ENCODE measurements at places on chromosomes 2 and 18. TPM values are rescaled to one million over a fixed set of nuclear protein-coding genes. Genes with fewer than 3 reads are reported as not detected.

GRCh38 chr2:72727356-72727755, 98.5 kb downstream of the EXOC6B start:
- no peaks in the 10 kb centered on the region for H3K27me3 ChIP-seq
- H3K27ac ChIP-seq = no peak overlapping the region
- no peak overlapping the region for H3K4me3 ChIP-seq
- H3K4me1 ChIP-seq = no peaks in the 10 kb centered on the region

DNA sequence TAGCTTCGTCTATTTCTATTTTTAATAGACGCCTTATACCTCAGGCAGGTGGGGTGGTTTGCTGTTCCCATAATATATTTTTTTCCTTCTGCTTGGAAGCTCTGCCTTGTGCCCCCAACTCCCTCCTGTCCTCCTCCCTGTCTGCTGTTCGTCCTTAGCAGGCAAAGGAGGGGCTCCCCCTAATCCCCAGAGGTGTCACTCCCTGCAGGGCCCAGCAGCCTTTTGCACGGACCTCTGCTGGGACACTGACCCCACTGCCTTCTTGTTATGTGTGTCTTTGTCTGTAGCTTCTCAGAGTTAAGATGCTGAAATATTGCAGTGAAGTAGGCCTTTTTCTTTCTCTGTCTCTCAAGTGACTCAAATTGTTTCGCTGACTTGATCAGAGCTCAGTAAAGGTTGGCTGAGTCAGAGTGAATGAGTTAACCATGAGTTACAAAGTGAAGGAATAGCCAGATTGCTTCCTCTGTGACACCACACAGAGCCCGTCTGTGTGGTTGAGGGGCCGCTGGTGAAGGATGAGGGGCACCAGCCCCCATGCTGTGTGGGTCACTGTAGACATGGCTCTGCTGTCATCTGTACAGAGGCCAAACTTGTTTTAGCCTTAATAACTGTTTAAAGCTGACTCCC, 47.7 kb downstream of the PRKCE start:
- no peaks in the 10 kb centered on the region for H3K4me1 ChIP-seq
- no peak for DNase-seq

DNA sequence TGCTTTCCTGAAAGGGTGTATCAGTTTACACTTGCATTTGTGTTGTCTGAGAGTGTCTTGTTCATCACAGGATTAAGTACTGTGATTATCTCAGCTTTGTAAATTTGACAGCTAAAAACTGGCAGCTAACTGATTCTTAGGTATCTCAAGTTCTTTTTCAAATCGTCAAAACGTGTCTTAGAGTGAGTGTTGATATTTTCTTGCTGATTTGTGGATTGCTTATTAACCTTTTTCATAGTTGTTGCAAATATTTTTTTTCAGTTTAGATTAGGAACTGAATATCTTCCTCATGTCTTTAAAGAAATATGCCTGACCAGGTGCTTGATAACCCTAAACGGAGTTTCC, 41.9 kb downstream of the LRRFIP1 start:
- H3K36me3 ChIP-seq = no peaks in the 10 kb centered on the region
- H3K27ac ChIP-seq = peak overlapping the region; percentile 56
- H3K4me1 ChIP-seq = no peaks in the 10 kb centered on the region

DNA sequence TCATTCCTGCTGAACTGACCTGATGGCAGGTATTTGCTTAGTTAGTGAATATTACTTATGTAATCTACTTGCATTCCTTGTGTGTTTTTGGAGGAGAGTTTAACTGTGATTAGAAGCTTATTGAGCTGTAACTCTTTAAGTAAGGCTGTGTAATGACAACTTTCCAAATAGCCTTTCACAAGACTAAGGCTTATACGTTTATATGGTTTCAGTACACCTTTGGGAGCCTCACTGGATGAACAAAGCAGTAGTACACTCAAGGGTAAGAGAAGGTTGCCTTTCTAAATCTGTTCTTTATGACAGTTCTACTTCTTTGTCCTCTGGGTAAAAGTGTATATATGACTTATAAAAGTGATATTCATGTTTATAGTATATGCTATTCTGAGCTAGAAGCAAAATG, 4.3 kb downstream of the ITPRID2 start:
- H3K27ac ChIP-seq = peak overlapping the region; percentile 99
- peaks cover 5% of the 10 kb centered on the region for H3K36me3 ChIP-seq
- DNase-seq = peak; percentile 67
- H3K4me1 ChIP-seq = no peaks in the 10 kb centered on the region
- no peaks in the 10 kb centered on the region for H3K27me3 ChIP-seq

DNA sequence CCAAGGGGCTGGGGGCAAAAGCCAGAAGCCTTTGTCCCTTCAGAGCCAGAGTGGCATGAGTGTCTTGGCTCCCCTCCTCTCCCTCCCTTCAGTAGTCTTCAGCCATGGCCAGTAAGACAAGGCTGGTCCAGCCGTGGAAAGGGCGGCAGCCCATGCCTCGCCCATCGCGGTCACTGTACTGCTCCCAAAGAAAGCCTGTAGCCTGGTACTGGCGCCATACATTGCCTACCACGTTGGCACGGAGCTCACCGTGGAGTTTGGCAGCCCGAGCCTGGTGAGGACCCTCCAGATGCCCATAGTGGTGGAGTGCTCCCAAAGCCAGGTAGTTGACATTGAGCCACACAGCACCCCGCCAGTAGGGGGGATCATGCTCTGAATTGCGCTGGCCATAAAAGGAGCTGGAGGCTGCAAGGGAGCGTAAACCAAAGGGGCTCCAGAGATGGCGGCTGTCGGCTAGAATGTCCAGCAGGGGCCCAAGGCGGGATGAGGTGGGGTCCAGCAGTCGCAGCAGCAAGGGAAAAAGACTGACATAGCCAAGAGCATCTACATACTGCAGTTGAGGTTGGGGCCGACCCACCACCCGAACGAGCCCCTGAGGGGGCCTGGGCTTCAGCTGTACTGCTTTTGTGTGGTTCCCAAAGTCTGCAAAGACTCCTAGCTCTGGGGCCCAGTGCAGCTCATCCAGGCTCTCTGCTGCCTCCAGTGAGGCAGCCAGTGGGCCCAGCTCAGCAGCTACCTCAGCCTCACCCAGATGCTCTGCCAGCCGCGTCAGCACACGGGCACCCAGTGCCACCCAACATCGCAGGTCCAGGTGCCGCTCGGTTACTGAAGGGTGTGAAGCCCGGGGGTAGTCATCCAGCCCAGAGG, 3.2 kb downstream of the WBP1 start:
- peak; percentile 24 for DNase-seq
- peaks cover 7% of the 10 kb centered on the region for H3K36me3 ChIP-seq
- H3K27me3 ChIP-seq = no peaks in the 10 kb centered on the region
- peaks cover 36% of the 10 kb centered on the region for H3K4me1 ChIP-seq
- H3K4me3 ChIP-seq = no peak overlapping the region
- no peak overlapping the region for H3K27ac ChIP-seq

DNA sequence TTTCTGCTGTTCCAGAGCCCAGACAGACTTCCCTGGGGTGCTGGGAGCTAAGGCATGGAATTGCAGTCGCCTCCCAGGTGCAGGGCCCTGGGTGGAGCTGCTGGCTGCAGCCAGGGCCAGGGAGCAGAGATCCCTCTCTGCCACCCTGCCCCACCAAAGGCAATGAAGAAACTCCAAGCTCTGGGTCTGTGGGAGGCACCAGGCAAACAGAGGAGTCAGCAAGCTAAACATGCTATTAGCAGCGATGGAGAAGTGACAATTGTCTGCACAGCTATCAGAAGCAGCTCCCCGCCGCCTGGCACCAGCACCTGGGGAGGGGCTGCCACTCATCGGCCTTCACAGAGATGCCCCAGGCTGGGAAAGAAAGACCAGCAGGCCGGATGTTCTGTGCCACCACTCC, 28.0 kb upstream of the COX5B start:
- DNase-seq = no peak
- H3K4me1 ChIP-seq = no peaks in the 10 kb centered on the region
- no peak overlapping the region for H3K4me3 ChIP-seq
- H3K27ac ChIP-seq = no peak overlapping the region

GRCh38 chr2:16103614-16104314, 163.4 kb downstream of the MYCN start:
- H3K27ac ChIP-seq = no peak overlapping the region
- H3K4me3 ChIP-seq = no peak overlapping the region
- peaks cover 3% of the 10 kb centered on the region for H3K4me1 ChIP-seq
- H3K36me3 ChIP-seq = no peaks in the 10 kb centered on the region
- peak; percentile 30 for DNase-seq
- no peaks in the 10 kb centered on the region for H3K27me3 ChIP-seq

RPL31 gene
- polyA plus RNA-seq = 3,646 TPM

DNA sequence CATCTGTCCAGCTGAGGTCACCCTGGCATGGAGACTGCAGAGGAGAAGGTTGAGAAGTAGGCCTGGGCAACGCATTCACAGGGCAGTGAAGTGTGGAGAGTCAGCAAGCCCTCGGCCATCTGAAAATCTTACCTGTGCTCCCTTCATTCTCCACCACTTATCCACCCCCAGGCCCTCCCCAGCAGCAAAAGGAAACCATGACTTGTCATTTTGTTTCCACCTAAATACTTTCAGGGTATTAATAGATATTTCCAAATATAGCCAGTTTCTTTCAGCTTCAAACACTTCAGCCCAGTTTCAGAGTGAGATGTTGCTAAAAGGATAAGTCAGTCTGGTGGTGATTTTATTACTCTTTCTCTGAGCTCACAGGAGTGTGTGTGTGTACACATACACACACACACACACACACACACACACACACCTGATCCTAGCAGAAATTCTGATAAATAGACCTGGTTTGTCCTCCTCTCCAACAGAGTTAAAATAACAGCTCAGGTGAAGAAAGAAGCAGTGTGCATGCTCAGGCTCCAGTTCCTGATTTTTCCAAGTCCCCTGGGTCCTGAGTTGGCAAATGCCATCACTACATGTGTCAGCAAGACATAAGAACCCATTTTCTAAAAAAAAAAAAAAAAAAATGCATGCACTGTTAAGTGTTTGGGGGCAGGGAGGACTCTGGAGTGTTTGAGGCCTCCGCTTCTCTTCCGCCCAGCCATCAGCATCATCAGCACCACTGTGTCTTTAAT, 82.8 kb downstream of the LOXHD1 start:
- no peaks in the 10 kb centered on the region for H3K4me1 ChIP-seq
- no peaks in the 10 kb centered on the region for H3K36me3 ChIP-seq
- no peak for DNase-seq
- no peaks in the 10 kb centered on the region for H3K27me3 ChIP-seq
- no peak overlapping the region for H3K4me3 ChIP-seq

DNA sequence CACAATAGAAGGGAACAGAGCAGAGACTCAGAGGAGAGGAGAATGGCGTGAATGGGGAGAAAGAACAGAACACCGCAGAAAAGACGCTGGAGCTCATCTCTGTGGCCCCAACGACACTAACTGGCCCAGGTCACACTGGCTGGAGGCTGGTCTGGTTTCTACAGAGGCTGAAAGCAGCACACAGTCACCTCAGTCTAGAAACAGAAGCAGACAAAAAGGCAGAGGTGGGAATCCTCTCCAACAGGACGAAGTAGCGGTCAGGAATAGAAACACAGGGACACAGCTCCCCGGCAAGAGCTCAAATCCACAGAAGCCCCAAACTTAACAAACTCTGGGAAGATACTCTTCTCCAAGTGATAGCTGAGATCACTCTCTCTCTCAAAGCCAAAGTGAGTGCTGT, 9.2 kb downstream of the SLC66A2 start:
- no peaks in the 10 kb centered on the region for H3K4me1 ChIP-seq
- H3K4me3 ChIP-seq = no peak overlapping the region
- DNase-seq = no peak
- no peak overlapping the region for H3K27ac ChIP-seq
- H3K36me3 ChIP-seq = peaks cover 5% of the 10 kb centered on the region

GRCh38 chr2:177676636-177677035, 284.1 kb downstream of the AGPS start:
- peaks cover 3% of the 10 kb centered on the region for H3K27me3 ChIP-seq
- no peak overlapping the region for H3K27ac ChIP-seq

DNA sequence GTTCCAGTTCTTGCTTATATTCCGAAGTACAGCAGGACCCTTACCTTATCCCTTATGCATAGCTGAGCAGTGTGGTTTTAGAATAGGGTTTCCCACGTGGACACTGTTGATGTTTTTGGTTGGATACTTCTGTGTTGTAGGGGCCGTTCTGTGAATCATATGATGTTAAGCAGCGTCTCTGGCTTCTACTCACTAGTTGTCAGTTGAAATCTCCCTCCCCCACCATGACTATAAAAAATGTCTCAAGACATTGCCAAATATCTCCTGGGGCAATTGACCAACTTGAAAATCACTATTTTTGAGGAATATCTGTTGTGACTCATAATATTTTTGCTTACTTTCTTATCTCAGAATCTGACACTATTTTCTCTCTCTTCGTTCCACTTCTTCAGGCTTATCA, 713.7 kb downstream of the TSN start:
- DNase-seq = no peak
- no peaks in the 10 kb centered on the region for H3K4me1 ChIP-seq
- no peak overlapping the region for H3K4me3 ChIP-seq
- no peaks in the 10 kb centered on the region for H3K27me3 ChIP-seq
- no peaks in the 10 kb centered on the region for H3K36me3 ChIP-seq

DNA sequence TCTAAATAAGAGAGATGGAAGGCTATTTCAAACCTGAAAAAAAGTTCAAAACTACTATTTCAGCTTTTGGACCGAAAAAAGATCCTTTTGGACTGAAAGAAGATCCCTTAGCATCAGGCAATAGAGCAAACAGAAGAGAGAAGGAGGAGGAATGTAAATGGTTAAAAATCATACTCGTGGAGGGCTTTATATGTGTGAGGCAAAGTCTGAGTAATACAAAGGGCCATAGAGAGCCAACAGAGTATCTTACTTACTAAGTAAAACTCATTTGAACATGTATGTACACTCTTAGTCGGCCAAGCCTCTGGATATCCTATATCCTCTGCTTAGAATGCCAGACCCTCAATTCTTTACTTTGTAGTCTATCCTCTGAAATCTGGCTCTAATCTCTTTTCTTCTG, 55.7 kb downstream of the ITSN2 start:
- H3K27ac ChIP-seq = no peak overlapping the region
- no peaks in the 10 kb centered on the region for H3K4me1 ChIP-seq
- H3K4me3 ChIP-seq = no peak overlapping the region
- H3K36me3 ChIP-seq = peaks cover 28% of the 10 kb centered on the region
- DNase-seq = peak; percentile 2
- no peaks in the 10 kb centered on the region for H3K27me3 ChIP-seq

RAD51AP2 gene
- not detected for polyA plus RNA-seq

DNA sequence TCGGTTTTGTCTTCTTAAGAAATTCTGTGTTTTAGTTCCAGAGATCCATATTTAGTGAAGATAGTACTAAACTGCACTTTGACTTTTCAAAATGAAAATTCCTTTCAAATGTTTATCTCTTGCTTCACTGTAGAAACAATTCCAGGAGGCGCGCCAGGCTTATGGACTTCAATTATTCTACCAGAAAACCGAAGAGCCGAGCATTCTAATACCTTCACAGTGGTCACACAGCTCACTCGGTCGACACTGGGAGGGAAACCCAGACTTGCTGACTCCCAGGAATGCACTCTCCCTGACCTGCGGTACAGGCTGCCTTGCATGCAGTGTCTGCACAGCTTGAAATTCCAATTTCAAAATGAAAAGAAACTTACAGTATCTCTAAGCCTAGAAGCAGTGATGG, 119.9 kb upstream of the PIEZO2 start:
- H3K4me3 ChIP-seq = no peak overlapping the region
- no peak for DNase-seq
- no peak overlapping the region for H3K27ac ChIP-seq
- H3K4me1 ChIP-seq = no peaks in the 10 kb centered on the region
- no peaks in the 10 kb centered on the region for H3K36me3 ChIP-seq

ZNF396 gene
- 2.2 TPM for polyA plus RNA-seq

- H3K4me3 ChIP-seq = no peak overlapping the region
- DNase-seq = no peak
- no peaks in the 10 kb centered on the region for H3K36me3 ChIP-seq
- no peaks in the 10 kb centered on the region for H3K27me3 ChIP-seq
These were observed 428.7 kb upstream of the ID2 start for GRCh38 chr2:8252997-8253694.

- no peak for DNase-seq
- no peak overlapping the region for H3K4me3 ChIP-seq
- no peaks in the 10 kb centered on the region for H3K36me3 ChIP-seq
- H3K27me3 ChIP-seq = no peaks in the 10 kb centered on the region
- H3K27ac ChIP-seq = no peak overlapping the region
- no peaks in the 10 kb centered on the region for H3K4me1 ChIP-seq
These were observed 351.8 kb upstream of the TMEFF2 start for GRCh38 chr2:192546565-192546964.

TMEM178A gene
- polyA plus RNA-seq = 2.7 TPM
